ENCODE measurements at places on chromosomes 1 and 21.

- DNase-seq: no peak
These were observed 312.7 kb upstream of the C1orf87 start for GRCh38 chr1:60386249-60386648.

- no peak for DNase-seq
These were observed 267.0 kb downstream of the KCTD3 start for GRCh38 chr1:215833941-215834729.

- no peak for DNase-seq
These were observed 86.6 kb downstream of the PRDM2 start for GRCh38 chr1:13786541-13786940.

GRCh38 chr1:1678581-1679380 is 13.8 kb downstream of the SLC35E2B start:
- peak; percentile 58 for DNase-seq

- no peak for DNase-seq
These were observed 130.3 kb upstream of the EDN2 start for GRCh38 chr1:41614818-41615217.

DNA sequence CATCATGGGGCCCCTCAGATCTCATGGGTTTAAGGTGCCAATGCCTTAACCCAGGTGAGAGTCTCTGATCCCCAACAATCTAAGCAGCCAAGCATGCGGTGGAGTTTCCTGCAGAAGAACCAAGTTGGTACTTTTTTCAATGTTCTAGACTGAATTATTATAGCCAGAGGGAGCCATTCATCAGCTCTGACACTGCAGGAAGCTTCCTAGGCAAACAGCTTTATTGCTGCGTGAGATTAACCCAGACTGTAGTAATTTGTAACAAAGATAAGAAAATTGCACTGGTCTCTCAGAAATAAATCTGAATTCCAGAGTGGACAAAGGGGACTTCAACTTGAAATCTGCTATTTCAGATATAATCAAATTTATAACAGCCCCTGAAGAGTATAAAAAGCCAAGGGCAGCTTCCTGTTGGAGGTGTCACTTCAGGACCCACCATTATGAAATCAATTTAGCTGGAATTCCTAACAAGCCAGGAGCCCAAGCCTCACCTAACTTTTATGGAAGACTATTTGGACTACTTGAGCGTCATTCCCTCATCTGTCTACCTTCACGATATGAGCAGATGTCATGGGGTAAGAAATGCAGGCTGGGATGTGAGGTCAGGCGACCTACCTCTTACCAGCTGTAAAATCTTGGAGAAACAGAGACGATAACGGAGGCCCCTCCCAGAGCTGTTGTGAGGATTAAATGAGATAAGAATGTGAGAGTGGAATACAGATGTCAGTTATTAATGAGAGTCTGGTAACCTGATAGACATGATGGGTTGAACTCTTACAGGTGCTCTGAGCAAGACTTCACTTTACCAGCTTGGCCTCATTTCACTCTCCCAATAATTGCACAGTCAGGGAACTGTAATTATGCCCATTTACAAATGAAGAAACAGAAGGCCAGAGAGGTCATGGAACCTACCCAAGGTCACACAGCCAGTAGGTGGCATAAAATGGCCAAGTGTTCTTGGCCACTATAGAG is 135.1 kb downstream of the RRAGC start:
- no peak for DNase-seq

All from CD4-positive, alpha-beta T cell treated with Interleukin-12 subunit alpha and Interleukin-12 subunit beta, for 1 hour (primary cell).